Suppressor macrophage treated with lipopolysaccharide for 1 hour (primary cell): ENCODE measurements at places on chromosomes 16 and 17.
A peak's percentile ranks its signal among the peaks of the same experiment; 100 is the strongest.

DNA sequence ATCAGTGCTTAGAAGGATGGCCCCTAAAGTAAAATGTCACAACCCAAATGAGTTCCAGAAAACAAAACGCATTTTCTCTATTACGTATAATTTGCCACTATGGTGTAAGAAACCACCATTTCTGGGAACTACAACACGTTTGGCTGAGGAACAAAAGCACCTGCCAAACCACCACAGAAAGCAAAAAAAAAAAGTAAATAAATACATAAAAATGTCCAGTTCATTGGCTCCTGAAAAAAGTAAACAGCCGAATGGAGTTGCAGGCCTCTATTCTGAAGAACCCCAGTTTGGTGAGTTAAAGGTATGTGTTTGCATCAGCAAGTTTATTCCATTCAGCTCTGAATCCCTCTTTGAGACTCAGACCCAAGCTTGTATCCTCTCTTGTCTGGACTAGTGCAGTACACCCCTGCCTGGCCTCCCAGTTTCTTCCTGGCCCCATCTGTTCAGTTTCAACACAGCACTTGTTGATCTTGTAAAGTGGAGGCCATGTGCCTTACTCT is 36.9 kb downstream of the ERN1 start:
- DNase-seq = no peak

DNA sequence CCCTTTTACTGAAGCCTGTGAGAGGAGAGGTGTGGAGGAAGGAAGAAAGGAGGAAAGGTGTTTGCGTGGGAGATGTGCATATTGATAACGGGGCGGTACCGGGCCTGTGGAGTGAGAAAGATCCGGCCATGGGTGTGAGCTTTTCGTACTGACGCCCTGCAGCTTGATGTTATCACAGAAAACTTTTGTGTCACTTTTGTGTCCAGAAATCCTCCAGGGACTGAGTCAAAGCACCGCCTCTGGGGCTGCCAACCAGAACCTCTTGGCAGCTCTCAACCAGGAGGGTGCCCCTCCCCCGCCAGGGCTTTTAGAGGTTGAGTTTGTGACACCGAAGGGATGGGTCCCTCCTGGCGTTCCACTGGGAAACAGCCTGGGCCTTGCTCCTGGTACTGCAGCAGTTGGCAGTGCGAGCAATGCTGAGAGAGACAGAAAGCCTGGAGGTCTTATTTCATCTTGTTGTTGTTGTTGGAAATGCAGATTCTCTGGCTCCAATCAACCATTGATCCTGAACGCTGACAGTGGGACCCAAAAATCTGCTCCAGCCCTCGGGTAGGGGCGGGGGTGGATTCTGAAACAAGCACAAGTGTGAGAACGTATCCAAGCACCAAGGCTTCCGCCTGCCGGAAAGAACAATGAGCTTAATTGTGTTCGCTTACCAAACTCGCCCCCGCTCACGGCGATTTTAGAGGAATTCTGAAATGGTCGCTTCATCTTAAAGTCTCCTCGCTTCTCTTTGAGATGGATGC is 65.0 kb downstream of the CRISPLD2 start:
- no peak for DNase-seq

DNA sequence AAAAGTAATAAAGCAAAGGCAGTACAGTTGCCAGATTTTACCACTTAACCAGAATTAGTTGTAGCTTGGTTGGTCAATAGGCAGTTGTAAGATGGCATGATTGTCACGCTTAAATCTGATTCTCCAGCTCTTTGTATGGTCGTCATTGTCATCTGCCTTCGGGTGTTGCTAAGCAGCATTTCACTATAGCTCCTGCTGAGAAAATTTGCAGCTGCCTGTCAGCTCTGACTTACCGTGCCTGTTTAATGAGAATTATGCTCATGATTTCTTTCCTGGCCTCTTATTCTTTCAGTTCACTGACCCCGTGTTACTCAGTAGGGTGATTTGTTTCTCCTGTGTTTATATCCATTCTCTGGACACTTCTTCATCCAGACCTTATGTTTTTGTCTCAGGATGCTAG is 66.7 kb downstream of the TANGO6 start:
- no peak for DNase-seq

- no peak for DNase-seq
Measured at GRCh38 chr16:28098171-28098958, 34.9 kb upstream of the GSG1L start.

DNA sequence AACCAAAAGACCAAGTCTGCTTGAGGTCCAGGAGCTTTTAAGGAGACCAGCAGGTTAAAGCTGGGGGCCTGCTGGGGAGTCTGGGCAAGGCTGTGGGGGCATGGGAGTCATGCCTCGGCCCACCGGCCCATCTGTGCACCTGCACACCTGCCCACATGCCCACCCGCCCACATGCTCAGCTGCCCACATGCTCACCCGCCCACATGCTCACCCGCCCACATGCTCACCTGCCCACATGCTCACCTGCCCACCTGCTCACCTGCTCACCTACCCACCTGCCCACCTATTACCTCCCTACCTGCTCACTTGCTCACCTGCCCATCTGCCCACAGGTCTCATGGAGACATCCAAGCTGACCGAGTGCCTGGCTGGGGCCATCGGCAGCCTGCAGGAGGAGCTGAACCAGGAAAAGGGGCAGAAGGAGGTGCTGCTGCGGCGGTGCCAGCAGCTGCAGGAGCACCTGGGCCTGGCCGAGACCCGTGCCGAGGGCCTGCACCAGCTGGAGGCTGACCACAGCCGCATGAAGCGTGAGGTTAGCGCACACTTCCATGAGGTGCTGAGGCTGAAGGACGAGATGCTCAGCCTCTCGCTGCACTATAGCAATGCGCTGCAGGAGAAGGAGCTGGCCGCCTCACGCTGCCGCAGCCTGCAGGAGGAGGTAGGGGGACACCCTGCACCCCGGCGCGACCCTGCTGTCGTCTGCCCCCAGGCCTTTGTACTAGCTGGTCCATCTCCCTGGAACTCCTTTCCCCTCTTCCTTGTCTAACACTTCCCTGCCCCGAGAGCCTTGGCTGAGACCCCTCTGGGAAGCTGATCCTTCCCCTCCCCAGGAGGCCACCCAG is 14.0 kb downstream of the CARD14 start:
- no peak for DNase-seq

DNA sequence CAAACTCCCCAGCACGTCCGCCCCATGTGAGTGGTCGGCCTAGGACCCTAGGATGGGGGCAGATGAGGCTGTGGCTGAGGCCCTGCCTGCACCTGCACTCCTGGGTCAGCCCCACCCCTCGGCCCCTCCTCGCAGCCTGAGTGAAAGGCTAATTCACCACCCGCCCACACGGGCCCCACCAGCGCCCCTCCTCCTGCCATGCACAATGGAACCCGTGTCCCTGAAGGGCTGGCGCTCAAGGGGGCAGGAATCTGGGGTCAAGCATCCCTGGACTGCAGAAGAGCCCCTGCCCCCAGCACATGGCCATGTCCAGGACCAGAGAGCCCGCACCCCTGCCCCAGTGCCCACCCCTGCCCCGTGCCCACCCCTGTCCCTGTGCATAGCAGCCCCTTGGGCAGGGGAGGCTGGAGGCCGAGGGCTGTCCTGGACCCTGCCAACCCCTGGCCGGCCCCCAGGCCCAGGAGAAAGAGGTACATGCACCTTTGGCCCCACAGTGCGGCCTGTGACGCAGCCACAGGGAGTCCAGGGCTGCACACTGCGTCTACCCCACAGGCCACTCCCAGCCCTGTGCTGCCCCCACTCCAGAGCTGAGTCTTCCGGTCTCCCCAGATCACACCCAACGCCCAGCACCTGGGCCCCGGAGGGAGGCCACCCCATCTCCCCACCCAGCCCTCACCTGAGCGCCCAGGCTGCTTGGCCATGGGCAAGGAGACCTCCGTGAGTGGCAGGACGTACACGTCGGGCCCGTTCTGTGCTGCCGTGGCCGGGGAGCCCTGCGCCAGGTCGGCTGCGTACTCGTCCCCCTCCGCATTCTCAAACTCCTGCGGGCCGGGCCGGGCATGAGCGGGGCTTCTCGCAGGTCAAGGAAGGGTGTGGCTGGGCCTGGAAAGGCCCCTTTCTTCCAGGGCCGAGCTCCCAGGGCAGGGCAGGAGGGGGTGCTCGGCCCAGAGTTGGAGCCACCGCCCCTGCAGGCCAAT is 34.6 kb upstream of the PVALEF start:
- no peak for DNase-seq

DNA sequence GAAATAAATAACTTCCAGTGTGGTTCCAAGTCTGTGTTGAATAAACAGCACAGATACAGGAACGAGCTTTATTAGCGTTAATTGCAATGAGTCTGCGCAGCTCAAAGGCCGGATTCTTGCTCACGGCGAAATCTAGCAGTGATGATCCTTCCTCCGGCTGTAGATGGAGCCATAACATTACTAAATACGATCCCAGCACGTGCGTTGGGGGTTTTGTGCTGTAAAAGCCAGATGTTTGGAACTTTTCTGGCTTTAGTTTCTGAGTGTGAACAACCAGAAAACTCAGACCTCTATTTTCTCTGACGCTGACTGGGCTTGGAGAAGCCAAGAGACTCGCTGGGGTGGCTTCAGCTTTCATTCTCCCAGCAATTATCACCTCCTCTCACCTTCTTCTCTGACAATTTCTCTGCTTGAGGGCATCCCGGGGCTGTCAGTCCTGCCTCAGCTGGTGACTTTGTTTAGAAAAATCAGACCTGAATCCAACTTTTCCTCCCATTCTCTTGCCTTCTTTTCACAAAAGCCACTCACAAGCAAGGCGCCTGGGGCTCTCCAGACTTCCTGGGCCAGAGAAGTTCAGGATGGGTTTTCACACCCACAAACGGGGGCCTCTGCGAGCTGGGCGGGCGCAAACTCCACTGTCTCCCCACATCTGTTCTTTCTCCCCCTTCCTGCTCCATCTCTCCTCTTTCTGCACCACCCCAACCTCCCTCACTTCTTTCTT is 47.1 kb upstream of the AKTIP start:
- DNase-seq = peak; percentile 39

GRCh38 chr16:64077242-64077641 is 1044.6 kb downstream of the CDH11 start:
- DNase-seq = no peak

DNA sequence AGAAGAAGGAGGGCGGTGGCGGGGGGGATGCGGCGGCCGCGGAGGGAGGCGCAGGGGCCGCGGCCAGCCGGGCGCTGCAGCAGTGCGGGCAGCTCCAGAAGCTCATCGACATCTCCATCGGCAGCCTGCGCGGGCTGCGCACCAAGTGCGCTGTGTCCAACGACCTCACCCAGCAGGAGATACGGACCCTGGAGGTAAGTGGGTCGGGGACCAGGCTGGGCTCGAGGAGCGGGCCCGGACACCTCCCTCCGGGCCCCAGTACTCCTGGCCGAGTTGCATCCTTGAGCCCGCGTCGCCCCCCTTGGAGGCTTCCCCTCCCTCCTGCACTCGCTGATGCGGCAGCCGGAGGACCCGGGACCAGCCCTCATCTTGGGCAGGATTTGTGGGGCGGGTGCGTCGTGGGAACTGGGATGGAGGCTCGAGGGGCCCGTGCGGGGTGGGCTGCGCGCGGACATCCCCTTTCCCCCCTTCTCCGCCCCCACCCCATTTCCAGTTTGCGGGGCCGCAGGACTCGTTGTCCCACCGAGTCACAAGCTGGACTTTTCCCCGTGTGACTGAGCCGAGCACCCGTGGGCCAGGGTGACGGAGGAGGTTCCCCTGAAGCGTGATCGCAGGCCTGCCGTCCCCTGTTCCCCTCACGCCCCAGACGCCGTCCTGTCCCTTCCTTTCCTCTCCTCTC is 572 bp downstream of the KSR1 start:
- DNase-seq = peak; percentile 44

- no peak for DNase-seq
Measured at GRCh38 chr17:16989953-16990860, 18.3 kb upstream of the TNFRSF13B start.

DNA sequence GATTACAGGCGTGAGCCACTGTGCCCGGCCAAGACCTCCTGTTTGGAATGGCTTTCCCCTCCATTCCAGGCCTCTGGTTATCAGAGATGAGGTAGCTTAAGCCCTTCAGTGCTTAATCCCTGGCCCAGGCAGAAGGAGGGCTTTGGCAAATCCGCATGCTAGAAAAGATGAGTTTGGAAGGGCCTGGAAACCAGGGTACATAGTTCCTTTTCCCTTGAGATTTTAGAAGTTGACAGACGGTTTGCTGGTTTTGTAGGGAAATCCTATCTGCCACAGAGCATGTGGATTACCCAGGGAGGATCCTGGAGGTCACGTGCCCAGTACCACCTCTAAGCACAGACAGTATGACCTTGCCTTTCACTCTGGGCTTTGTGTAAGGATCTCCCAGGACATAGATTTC is 114.7 kb upstream of the CACNG3 start:
- DNase-seq = no peak

DNA sequence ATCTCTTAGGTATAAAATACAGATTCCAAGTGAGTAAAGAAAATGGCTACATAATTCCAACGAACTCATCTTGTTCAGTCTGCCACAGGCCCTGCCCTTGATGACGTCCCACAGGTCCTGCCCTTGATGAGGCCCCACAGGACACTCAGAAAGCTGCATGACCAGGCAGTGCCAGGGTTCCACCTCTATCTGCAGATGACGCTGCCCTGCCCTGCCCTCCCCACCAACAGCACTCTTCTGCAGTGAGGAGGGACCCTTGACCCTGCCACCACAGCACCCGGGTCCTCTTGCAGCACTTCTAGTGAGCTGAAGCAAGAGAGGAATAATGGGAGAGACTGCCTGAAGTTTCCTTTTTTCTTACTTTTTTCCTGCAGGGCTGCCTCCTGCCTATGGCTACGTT is 118.4 kb downstream of the VPS53 start:
- DNase-seq = no peak

DNA sequence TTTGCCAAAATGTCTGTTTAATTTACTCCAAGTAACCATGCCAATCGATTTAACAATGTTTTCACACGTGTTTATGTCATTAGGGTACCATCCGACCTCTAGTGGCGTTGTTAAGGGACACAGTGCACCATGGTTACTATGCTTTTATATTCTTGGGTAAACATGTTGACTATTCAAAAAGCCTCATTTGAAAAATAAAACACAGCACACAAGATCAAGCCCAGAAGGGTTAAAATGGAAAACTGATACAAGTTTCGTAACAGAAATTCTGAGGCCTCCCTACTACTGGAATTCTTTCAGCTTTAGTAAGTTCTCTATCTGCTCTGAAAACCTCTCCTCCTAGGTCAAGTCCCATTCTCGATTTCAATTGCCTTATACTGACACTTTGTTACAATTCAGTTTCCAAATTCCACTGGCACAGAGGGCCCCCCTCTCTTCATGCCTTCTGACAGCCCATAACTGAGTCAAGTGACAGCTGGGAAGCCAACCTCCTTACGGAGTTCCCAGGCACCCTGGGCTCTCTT is 2.1 kb downstream of the CFAP20 start:
- peak; percentile 46 for DNase-seq

DNA sequence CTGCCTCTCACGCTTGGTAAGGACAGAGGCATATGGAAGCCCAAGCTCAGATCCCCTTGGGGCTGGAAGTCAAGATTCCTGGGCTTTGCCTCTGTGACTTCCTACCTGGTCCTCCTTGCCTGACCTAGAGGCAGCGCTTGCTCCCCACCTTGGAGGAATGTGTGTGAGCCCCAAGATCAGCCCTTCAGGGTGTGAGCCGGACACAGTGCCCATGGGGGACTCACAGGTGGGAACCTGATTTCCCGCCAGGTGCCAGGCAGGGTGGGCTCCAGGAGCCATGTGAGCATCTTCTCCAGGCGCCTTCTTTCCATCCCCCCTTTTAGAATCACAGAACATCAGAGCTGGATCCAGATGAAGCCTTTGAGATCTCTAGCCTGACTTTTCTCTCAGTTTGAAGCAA is 10.2 kb downstream of the CD300LG start:
- DNase-seq = no peak
